Left colon (tissue), 2 donors: ENCODE measurements at places on chromosomes 2 and 18. TPM values are rescaled to one million over a fixed set of nuclear protein-coding genes. Genes with fewer than 3 reads are reported as not detected.

- no peak for DNase-seq
Observed at GRCh38 chr2:189681203-189681602, 6.7 kb downstream of the ANKAR start.

GRCh38 chr2:196435189-196435588 lies 204.3 kb upstream of the CCDC150 start:
- DNase-seq, result no peak

MALL gene
- total RNA-seq, result 368 TPM

DNA sequence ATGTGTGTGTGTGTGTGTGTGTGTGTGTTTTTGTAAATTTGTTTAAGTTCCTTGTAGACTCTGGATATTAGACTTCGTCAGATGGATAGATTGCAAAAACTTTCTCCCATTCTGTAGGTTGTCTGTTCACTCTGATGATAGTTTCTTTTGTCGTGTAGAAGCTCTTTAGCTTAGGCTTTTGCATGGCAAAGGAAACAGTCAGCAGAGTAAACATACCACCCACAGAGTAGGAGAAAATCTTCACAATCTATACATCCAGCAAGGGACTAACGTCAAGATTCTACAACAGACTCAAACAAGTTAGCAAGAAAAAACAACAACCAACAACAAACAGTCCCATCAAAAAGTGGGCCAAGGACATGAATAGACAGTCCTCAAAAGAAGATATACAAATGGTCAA lies 336.7 kb upstream of the ATP5MC3 start:
- DNase-seq, result no peak

DNA sequence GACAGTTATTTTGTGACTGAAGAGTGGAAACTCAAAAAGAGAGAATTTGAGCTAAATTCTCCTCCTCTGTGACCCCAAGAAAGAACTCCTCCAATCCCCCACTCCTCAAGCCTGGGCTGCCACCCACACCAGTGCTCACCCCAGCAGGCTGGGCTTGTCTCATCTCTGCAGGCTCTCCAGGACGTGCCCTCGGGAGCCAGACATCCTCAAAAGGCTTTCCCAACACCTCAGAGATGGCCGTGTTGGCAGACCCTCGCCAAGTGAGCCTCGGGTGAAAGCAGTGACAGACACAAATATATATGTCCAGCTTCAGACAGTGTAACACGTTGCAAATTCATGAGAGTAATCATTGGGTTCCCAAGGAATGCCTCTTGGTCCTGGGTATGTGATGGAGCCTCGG lies 377.7 kb upstream of the SALL3 start:
- DNase-seq, result no peak

GRCh38 chr18:9854801-9855676 lies 30.7 kb upstream of the TXNDC2 start:
- no peak for DNase-seq

ALK gene
- total RNA-seq, result 0.25 TPM

GRCh38 chr2:101308432-101309210 lies at the start of gene RNF149:
Gene RNF149, minus strand, starts transcription at chr2:101308701. Its CDS starts 113 bp downstream, at chr2:101308588.
- peak; percentile 91 for DNase-seq

SKOR2 gene
- total RNA-seq, result not detected

SCYGR4 gene
- total RNA-seq, result not detected

DNA sequence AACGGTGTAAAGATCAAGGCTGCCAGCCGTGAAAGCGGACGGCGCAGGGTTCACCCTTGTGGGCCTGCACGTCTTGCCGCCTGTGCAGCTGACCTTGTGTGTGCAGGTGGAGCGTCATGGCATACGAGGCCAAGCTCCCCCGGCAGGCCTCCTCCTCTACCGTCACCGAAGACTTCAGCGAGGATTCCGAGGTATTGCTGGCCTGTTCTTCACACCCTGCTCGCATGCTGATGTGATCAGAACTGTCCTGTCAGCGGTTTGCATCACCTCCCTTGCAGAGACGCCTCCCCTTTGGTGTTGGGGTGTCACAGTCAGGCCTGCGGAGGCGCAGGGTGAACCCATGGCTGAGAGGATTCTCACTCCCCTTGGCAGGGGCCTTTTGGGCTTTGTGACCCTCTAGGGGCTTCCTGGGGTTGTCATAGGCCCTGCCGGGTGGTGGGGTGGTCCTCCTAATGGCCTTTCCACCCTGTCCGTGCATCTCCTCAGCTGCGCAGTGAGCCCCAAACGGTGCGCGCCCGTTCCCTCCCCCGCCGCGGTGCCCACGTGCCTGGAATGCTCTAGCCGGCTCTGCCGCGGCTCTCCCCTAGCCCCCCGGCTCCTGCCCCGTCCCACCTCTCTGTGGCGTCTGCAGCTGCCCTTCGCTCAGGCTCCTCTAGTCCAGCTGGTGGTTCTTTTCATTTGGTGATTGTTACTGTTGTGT lies 92.5 kb downstream of the DGKD start:
- DNase-seq, result no peak

VSNL1 gene
- total RNA-seq, result 3.6 TPM

- DNase-seq, result no peak
Observed at GRCh38 chr2:182133195-182133891, 147.7 kb downstream of the PPP1R1C start.

DNA sequence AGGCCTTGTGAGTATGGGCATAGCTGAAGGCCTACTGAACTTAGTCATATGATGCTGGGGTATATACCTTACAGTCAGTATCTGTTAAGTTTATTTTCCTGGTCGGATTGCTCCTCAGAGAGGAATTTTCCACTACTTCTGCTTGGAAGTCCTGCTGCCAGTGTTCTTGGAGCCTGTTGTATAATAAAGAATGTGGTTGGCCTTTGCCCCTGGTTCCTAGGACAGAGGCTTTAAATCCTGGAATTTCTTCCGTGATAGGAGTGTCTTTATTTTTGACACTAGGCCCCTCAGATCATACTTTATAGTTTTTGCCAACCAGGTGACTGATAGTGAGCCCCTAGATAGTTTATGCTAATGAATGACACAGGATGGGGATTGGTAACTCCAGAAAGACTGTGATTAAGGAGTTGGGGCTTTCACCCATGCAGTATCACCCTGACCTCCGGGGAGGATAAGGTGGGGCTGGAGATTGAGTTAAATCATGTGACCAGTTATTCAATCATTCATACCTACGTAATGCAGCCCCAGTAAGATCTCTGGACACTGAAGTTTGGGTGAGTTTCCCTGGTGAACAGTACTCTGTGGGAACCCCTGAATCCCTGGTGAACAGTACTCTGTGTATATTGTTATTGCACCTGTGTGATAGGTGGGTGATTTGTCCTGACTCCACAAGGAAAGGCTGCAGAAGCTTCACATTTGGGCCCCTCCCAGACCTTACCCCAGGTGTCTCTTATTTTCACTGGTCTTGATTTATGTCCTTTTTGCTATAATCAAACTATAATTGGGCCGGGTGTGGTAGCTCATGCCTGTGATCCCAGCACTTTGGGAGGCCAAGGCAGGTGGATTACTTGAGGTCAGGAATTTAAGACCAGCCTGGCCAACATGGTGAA lies 56.9 kb downstream of the COMMD1 start:
- DNase-seq, result peak; percentile 41

DNA sequence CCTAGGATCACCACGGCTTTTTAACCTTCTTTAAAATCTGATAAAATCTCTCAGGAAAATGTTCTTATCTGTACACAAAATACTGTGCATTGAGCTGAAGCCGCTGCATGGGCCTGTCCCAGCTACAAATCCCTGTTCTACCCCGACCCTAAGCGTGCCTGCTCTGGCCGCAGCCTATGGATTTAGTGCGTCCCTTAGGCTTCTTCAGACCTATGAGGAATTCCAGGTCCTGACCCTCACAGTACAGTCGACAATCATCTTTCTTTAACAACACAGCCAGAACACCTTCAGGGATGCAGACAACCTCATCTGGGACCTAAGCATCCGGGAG lies 477 bp upstream of the WDCP start:
- DNase-seq, result no peak

TUBA4B gene
- total RNA-seq, result not detected

GRCh38 chr18:67549946-67550345 lies 33.4 kb upstream of the DSEL start:
- DNase-seq, result no peak

GRCh38 chr2:145018502-145018901 lies 498.6 kb upstream of the ZEB2 start:
- no peak for DNase-seq

GRCh38 chr2:128545829-128546228 lies 227.2 kb upstream of the HS6ST1 start:
- no peak for DNase-seq
